Upper lobe of left lung (tissue), 6 donors: ENCODE measurements at places on chromosomes 16 and 17. TPM values are rescaled to one million over a fixed set of nuclear protein-coding genes. Genes with fewer than 3 reads are reported as not detected.

Gene RNF222
- not detected for total RNA-seq

Gene TBX2
- 115 TPM for total RNA-seq

Gene NAGLU
- total RNA-seq = 83.9 TPM

Gene CPNE7
- total RNA-seq = 1.9 TPM

Gene FOXN1
- total RNA-seq = not detected

Gene SYT17
- total RNA-seq = 15.4 TPM

Gene RHBDL1
- not detected for total RNA-seq

Gene HOXB4
- total RNA-seq = 0.78 TPM

GRCh38 chr16:10405386-10405939, 19.6 kb downstream of the ATF7IP2 start:
- no peaks in the 10 kb centered on the region for H3K36me3 ChIP-seq
- H3K27me3 ChIP-seq = no peaks in the 10 kb centered on the region
- no peak overlapping the region for H3K4me3 ChIP-seq
- DNase-seq = no peak

GRCh38 chr16:66318505-66318904, 48.0 kb upstream of the CDH5 start:
- DNase-seq = no peak
- no peaks in the 10 kb centered on the region for H3K36me3 ChIP-seq
- no peak overlapping the region for H3K4me3 ChIP-seq

DNA sequence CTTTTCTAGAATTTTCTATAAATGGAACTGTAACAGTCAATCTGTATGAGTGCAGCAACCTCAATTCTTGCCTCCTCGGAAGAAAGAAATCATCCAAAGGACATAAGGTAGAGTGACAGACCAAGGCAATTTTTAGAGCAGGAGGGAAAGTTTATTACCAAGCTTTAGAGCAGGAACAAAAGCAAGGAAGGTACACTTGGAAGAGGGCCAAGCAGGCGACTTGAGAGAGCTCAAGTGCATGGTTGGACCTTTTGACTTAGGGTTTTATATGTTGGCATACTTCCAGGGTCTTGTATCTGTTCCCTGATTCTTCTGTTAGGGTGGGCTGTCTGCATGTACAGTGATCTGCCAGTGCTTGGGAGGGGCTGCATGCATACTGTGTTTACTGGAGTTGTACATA, 50.3 kb downstream of the SCNN1G start:
- H3K27ac ChIP-seq = no peak overlapping the region
- H3K4me3 ChIP-seq = no peak overlapping the region
- no peaks in the 10 kb centered on the region for H3K27me3 ChIP-seq
- H3K36me3 ChIP-seq = no peaks in the 10 kb centered on the region

- H3K4me1 ChIP-seq = no peaks in the 10 kb centered on the region
- H3K36me3 ChIP-seq = peaks cover 3% of the 10 kb centered on the region
- H3K27me3 ChIP-seq = no peaks in the 10 kb centered on the region
- no peak overlapping the region for H3K27ac ChIP-seq
Observed at GRCh38 chr17:72733619-72734282, 358.7 kb downstream of the SLC39A11 start.

DNA sequence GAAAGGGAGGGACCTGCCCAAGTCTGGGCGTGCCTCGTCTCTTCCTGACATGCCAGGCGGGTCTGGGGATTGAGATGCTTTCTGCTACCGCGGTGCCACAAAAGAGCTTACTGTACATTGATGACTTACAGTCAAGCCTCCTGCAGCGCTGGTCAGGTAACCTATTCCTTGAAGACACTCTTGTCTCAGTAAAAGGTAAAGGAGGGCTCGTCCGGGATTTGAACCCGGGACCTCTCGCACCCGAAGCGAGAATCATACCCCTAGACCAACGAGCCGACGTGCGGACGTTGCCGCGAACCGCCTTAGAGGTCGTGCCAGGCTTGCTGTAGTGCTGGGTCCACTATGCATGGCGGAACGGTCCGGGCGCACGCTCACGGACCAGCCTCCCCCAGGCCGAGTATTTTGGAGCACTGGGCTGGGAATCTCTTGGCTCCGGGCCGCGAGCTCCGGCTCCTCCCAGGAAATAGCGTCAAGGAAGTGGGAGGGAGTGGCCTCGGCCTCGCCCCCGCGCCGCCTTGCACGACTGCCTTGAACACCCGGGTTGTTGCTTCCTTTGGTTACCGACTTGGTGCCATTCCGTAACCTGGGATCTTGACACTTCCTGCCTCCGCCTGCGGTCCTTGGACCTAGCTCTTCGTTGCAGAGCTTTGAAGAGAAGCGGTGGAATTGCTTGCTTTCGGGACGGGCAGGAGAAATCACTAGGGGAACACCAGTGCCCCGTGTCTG, 12.4 kb upstream of the AURKB start:
- no peaks in the 10 kb centered on the region for H3K27me3 ChIP-seq
- H3K27ac ChIP-seq = peak overlapping the region; percentile 99
- H3K36me3 ChIP-seq = peaks cover 4% of the 10 kb centered on the region
- peaks cover 17% of the 10 kb centered on the region for H3K4me1 ChIP-seq
- peak overlapping the region; percentile 60 for H3K4me3 ChIP-seq

DNA sequence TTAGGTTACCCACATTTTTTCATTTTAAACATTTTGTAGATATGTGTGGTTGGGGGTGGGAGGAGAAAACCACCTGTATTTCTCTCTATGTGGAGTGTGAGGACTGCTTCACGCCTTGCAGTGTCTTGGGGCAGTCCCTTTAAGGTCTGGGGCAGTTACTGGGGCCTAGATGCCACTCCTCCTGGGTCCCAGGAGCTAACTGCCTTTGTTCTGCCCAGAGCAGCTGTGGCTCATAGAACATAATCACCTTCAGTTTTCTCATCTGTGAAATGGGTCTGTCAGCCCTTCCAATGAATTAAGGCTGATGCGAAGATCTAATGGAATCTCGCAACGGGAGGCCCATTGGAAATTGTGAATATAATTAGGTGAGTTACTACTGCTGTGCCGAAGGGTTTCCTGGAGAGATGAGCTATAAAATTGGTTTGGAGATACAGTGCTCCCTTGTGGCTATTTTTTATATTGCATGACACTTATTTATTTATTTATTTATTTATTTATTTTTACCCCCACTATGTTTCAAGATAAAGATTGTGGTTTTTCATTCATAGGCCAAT, 22.9 kb downstream of the DHRS7C start:
- H3K4me1 ChIP-seq = no peaks in the 10 kb centered on the region
- H3K27ac ChIP-seq = no peak overlapping the region
- H3K4me3 ChIP-seq = no peak overlapping the region
- H3K36me3 ChIP-seq = no peaks in the 10 kb centered on the region
- DNase-seq = no peak
- no peaks in the 10 kb centered on the region for H3K27me3 ChIP-seq

DNA sequence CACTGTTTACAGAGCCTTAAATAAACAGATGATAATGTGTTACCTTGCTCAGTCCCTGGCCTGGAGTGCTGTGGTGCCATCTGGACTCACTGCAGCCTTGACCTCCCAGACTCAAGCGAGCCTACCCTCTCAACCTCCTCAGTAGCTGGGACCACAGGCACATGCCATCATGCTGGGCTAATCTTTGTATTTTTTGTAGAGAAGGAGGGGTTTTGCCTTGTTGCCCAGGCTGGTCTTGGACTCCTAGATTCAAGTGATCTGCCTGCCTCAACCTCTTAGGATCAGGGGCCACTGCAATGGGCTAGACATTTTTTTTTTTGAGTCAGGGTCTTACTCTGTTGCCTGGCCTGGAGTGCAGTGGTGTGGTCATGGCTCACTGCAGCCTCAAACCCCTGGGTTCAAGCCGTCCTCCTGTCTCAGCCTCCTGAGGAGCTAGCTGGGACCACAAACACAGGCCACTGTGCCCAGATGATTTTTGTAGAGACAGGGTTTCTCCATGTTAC, 5.0 kb upstream of the NAGLU start:
- no peaks in the 10 kb centered on the region for H3K27me3 ChIP-seq
- peaks cover 36% of the 10 kb centered on the region for H3K4me1 ChIP-seq
- peak overlapping the region; percentile 73 for H3K27ac ChIP-seq
- DNase-seq = no peak

DNA sequence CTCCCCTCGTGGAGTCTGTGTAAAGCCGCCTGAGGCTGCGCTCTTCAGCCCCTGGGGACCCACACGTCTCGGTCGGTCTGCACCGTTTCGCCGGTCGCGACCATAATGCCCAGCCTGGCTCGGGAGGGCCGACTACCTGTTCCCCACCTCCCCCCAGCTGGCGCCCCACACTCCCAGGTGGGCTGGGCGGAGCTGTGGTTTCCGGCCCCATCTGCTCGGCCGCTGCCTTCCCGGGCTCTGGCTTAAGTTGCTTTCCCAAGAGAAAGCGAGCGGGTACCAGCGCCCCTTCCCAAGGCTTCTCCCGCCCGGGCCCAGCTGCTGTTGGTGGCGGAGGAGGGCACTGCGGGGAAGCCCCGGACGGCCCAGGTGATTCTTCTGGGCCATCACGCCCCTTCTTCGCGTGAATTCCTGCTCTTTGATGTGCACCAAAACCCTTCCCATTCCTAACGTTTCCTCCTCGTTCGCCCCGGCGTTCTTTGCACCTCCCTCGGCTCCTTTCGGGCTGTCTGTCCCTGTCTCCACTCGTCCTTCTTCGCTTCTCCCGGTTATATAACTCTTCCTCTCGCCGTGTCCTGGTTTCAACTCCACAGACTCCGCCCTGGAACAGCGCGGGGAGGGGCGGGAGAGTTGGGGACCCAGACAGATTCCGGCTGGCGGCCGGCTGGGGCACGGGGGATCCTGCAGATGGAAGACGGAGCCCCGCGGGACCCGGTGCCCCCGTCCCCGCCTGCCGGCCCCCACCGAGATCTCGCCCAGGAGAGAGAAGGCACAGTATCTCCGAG, 2.0 kb downstream of the KDM6B start:
- peak; percentile 92 for DNase-seq
- H3K36me3 ChIP-seq = no peaks in the 10 kb centered on the region
- peak overlapping the region; percentile 54 for H3K4me3 ChIP-seq
- peaks cover 42% of the 10 kb centered on the region for H3K4me1 ChIP-seq
- H3K27ac ChIP-seq = peak overlapping the region; percentile 100

GRCh38 chr16:55257966-55258613, 65.9 kb upstream of the IRX6 start:
- H3K27ac ChIP-seq = no peak overlapping the region
- no peaks in the 10 kb centered on the region for H3K36me3 ChIP-seq
- DNase-seq = peak; percentile 89
- no peaks in the 10 kb centered on the region for H3K27me3 ChIP-seq

DNA sequence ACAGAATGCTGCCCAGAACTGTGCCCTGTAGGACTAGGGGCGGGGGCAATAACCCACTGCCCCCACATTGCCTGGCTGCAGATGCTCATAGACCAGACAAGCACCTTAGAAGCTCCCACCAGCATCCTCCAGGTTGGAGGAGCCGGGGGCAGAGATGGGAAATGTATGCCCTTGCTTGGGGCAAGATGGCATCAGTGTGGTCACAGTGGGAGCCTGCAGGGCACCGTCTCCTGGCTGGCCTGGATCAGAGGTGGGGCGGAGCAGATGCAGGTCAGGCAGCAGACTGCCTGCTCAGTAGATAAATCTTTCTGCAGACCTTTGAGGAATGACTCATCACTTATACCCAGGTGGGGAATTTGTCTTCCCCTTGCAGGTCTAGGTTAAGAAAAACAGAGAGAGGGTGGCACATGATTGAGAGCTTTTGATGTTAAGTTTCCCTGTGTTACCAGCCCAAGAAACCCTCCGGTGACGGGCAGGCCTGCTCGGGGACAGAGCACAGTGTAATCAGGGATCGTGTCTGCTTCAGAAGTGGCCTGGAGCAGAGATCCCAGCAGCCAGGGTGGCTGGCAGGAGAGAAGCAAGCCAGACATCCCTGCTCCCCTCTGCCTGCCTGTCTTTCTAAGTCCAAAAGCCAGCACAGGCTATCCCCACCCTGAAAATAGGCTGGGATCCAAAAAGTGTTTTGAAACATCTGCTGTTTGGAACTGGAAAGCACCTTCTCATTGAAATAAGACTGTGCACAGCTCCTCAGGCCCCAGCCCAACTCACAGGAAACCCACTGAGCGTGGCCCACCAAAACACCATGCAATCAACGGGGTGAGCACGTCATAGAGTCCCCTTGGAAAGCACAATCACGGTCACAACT, 50.7 kb upstream of the RPL38 start:
- no peak overlapping the region for H3K4me3 ChIP-seq
- no peak overlapping the region for H3K27ac ChIP-seq
- H3K27me3 ChIP-seq = no peaks in the 10 kb centered on the region
- no peak for DNase-seq
- H3K36me3 ChIP-seq = no peaks in the 10 kb centered on the region

DNA sequence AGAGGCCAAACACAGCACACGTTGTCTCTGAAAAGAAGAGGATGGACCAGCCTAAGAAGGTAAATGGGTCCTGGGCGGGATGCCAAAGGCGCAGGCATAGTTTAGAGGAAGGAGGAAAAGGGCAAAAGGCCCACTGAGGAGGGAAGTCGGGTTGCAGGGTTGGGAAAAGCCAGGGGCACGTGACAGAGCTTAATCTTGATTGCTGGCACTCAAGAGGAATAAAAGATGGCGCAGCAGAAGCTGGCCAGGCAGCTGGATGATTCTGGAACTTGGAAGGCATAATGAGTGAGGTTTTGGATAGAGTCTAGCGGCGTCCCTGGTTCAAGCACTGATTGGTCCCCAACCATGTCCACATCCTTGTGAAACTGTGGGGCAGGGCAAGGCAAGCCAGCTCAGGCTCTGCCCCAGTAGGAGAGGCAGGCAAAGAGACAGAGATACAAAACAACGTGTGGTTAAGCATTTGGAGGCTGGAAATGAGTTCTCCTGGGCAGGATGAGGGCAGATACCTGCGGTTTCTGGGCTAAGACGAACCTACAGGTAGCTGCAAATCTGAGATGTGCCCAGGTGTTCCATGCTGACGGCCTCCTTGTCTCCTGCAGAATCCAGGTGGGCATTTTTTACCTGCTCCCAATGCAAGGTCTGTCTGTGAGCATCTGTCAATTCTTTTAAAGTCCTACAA, 52.7 kb upstream of the CIBAR2 start:
- no peak overlapping the region for H3K27ac ChIP-seq
- H3K27me3 ChIP-seq = peaks cover 5% of the 10 kb centered on the region
- no peak overlapping the region for H3K4me3 ChIP-seq
- no peaks in the 10 kb centered on the region for H3K36me3 ChIP-seq
- peaks cover 53% of the 10 kb centered on the region for H3K4me1 ChIP-seq
